ENCODE measurements at places on chromosomes 11 and 22.

DNA sequence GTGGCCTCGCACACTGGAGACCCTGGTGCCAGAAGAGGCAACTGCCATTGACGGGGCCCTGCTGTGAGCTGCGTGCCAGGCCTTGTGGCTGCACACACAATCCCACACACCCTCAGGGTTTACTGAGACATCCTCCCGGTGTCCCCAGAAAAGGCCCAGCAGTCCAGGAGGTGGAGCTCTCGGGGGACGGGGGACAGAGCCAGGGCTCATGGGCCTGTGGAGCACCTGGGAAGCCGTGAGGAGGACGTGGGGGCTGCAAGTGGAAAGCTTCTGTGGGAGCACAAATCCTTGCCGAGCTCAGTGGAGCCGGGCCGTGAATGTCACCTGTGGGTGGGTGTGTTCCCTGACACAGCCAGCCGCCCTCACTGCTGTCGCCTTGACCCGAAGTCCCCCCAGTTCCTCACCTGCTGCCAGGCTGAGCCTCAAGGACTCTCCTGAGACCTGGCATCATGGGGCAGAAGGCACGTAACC is 609.7 kb downstream of the TBC1D22A start:
- no peaks in the 10 kb centered on the region for H3K4me1 ChIP-seq
- no peak overlapping the region for H3K4me3 ChIP-seq
- H3K36me3 ChIP-seq, result no peaks in the 10 kb centered on the region
- no peak overlapping the region for H3K27ac ChIP-seq

- H3K36me3 ChIP-seq, result no peaks in the 10 kb centered on the region
- H3K27me3 ChIP-seq, result no peaks in the 10 kb centered on the region
- no peak overlapping the region for H3K27ac ChIP-seq
These were observed 12.1 kb downstream of the TRIM51 start for GRCh38 chr11:55895216-55895615.

DNA sequence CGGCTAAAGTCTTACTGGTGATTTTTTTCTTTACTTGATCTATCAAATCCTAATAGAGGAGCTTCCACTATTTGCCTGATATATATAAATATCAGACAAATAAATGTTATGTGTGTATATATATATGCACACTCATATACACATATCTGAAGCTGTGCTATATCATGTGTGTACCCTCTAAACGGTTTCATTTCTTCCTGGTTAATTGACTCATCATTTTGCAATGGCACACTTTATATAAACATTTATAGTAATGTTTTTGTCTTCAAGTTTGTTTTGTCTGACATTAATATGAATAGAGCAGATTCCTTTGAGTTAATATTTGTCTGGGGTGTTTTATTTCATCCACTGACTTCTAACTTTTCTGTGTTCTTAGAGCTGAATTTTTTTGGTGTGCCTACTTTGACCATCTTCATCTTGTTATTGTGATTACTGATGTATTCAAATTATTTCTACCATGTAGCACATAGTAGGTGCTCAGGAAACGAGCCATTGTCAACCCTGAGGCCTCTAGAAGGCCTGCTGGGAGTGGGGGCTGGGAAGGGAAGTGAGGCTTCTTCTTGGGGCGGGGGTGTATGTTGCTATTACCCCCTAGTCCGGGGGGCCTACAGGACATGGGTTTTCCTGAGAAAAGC is 82.6 kb downstream of the LRRC32 start:
- H3K27ac ChIP-seq, result no peak overlapping the region
- no peaks in the 10 kb centered on the region for H3K4me1 ChIP-seq
- H3K36me3 ChIP-seq, result no peaks in the 10 kb centered on the region
- H3K27me3 ChIP-seq, result no peaks in the 10 kb centered on the region
- H3K4me3 ChIP-seq, result no peak overlapping the region
- no peak for DNase-seq

GRCh38 chr11:103997082-103997481 is 39.4 kb upstream of the DDI1 start:
- no peaks in the 10 kb centered on the region for H3K27me3 ChIP-seq
- no peaks in the 10 kb centered on the region for H3K36me3 ChIP-seq
- H3K4me1 ChIP-seq, result no peaks in the 10 kb centered on the region
- DNase-seq, result no peak
